ENCODE measurements at places on chromosomes 12 and 14.

DNA sequence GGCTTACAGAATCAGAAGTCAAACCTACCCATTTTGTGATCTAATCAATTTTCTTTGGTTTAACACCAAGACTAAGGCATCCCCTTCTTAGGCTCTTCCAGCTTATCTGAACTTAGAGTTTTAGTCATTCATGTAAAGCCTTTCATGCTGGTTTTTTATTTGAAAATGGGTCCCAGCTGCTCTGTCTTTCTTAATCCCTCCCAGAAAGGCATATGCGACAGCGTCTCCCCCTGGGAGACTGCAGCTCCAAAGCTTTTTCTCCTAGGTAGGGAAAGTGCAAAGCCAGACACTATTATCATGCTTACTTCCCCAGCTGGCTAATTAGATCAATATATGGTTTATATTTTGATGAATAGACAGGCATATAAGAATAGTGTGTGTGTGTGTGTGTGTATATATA is 96.6 kb upstream of the E2F7 start:
- DNase-seq = no peak

DNA sequence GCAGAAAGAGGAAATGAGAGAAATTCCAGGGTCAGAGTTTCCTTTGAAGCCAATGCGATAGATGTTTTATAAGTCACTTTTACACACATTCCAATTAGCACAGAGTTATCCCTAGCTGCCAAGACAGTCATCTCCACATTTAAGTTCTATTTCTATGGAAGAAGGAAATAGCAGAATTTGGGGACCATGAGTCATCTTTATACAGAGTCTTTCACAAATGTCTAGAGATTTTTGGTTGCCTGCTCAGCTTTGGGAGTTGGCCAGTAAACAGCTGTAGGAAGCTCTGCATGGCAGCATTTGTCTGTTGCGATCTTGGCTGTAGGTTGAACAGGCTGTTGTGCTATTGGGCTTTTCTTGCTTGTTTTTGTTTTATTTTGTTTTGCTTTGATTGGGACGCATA is 884.3 kb downstream of the GALC start:
- no peak for DNase-seq

GRCh38 chr12:114152890-114153289 is 186.8 kb upstream of the RBM19 start:
- no peak for DNase-seq

- no peak for DNase-seq
These were observed 46.6 kb upstream of the LTBP2 start for GRCh38 chr14:74658535-74659131.

GRCh38 chr12:116595186-116595585 is 36.0 kb downstream of the MAP1LC3B2 start:
- DNase-seq = no peak

- DNase-seq = no peak
These were observed 203.0 kb downstream of the SNAPC1 start for GRCh38 chr14:61965030-61965745.

DNA sequence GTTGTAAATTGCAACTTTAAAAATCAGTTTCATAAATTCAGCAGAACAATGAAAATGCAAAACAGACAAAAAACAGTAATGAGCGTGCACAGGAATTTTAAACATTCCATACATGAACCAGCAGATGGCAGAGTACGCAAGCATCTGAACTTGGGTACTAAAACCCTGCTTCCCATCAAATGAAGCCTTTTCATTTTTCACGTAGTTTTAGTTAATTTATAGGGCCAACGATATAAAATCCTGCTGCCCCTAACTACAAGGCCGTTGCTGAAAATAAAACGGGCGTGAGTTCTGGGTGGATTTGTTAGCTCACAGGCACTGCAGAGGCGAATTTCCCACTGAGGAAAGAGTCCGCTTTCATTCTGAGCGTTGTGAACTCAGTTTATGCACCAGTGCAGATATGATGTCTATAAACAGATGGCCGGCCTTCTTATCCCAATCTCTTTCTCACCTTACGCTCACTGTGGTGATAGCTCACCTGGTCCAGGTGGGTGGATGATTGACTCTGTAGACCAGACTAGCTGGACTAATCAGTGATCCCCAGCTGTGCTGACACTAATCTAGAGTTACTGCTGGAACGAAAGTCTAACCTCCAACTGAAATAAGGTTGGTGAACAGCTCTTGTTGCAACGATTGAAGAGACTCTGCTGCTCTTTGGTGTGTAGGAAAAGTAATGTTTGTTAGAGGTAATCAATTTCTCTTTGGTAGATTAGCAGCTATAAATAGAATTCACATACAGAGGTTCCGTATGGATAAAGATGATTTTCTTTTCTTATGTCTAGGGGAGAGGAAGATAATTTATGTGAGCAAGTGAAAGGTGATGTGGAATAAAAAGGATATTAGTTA is 89.2 kb downstream of the PDZRN4 start:
- DNase-seq = no peak

GRCh38 chr14:55571125-55571889 is 8.7 kb upstream of the KTN1 start:
- no peak for DNase-seq

DNA sequence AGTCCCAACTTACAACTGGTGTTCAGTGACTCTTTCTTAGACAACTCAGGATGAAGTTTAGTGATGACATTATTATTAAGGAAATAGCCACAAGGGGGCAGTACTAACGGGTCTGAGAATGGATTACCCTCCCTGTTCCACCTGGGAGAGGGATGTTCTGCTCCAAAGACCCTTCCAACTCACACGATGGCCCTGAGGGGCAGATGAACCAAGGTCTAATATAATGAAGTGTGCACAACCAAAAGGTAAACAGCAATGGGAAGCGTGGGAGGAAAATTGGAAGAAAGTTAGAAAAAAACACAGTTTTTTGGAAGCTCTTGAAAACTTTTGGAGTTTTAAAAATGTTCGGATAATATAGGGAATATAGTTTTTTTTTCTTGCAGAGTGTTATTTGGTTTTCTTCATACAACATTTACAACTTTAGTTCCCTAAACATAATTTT is 24.0 kb downstream of the FGF6 start:
- no peak for DNase-seq

GRCh38 chr14:99880651-99881420 is 87.6 kb downstream of the EML1 start:
- DNase-seq = no peak

DNA sequence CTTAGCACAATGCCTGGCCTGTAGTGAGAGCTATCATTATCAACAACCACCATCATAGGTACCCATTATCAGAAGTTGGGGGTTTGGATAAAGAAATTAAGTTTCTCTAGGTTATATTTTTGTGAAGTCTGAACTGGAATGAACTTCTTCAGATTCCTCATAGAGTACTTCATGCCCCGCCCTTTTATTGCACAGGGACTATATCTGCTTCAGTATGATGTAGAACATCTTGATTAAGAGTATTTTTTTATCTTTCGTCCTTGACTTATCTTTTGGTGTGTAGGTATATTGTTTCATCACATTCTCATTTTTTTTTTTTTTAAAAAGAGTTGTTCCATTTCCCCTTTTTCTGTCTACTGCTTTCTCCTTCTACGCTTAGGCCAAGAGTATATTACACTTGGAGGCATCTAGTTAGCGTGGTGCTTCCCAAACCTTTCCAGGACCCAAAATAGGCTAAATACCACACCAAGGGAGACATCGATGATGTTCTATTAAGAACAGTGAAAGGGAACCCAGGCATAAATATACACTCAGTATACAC is 467.5 kb downstream of the ZFP36L1 start:
- no peak for DNase-seq
